ENCODE measurements at places on chromosomes 1 and 21. TPM values are rescaled to one million over a fixed set of nuclear protein-coding genes. Genes with fewer than 3 reads are reported as not detected.

DNA sequence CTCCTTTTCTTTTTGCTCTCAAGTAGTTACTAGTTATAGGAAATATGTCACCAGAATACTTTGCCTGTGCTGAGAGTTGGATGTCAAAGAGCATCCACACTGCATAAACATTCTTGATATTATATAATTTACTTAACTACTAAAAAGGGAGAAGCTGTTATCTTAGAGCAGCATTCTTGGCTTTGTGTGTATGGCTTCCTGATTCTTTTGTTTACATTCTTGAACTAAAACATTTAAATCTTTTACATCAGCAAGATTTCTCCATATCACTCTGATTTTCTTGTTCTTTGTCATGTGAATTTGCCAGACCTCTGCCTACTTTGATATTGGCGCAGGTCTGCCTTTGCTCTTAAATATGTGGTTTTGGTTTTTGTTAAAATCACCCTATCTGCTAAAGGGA, 48.8 kb downstream of the SUCO start:
- no peak for DNase-seq

DNA sequence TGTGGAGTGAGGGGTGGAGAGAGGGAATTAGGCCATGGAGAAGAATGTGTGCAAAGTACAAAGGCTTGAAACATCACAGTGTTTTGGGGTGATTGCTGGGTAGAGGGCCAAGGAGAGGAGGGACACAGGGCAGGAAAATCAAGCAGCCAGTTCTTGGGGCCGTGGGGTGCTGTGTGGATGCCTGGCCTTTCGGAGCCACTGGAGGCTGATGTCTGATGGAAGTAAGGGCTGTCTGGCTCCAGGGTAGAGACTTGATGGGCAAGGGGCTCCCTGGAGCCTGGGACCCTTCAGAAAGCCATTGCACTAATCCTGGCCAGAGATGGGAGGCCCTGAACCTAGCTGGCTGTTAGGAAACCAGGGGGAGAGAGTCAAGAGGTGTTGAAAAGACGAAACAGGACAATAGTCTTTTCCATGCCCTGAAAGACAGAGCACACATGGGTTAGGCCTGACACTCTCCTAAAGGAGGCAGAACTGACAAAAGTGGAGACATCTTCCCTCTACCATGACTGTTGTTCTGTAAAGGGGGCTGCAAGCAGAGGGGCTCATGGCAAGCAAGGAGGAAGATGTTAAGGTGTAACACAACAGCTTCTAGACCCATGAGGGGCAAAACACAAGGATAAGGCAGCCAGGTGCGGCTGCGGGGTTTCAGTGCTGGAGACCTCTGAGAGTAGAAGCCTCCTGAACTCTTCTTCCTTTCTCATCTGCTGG, 21.0 kb downstream of the ATF3 start:
- DNase-seq = no peak

- no peak for DNase-seq
These were observed 48.9 kb upstream of the SLC2A1 start for GRCh38 chr1:43007377-43008114.

GRCh38 chr1:182777386-182777785, 12.2 kb upstream of the NPL start:
- no peak for DNase-seq

Gene SYNC
- 6.5 TPM for total RNA-seq

- no peak for DNase-seq
These were observed 44.8 kb downstream of the KCNJ15 start for GRCh38 chr21:38301321-38302214.

DNA sequence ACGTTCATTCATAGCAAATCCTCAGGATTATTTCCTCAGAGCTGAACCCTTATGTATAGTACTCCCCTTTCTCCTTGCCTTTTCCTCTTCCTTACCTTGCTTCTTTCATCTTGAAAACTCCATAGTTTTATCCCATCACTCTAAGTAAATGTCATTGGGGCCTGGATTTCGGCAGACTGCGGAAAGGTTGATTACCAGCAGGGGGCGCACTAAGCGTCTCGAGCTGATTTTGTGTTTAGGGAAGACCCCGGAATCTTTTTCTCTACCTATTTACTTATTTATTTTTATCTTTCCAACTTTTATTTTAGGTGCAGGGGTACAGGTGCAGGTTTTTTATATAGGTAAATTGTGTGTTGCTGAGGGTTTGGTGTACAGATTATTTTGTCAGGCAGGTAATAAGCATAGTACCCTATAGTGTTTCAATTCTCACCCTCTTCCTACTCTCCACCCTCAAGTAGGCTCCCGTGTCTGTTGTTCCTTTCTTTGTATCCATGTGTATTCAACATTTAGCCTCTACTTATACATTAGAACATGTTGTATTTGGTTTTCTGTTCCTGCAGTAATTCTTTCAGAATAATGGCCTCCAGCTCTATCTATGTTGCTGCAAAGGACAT, 11.4 kb upstream of the MTARC1 start:
- DNase-seq = peak; percentile 33

Gene CCDC17
- 0.06 TPM for total RNA-seq

Gene BTG3
- 51.1 TPM for total RNA-seq

DNA sequence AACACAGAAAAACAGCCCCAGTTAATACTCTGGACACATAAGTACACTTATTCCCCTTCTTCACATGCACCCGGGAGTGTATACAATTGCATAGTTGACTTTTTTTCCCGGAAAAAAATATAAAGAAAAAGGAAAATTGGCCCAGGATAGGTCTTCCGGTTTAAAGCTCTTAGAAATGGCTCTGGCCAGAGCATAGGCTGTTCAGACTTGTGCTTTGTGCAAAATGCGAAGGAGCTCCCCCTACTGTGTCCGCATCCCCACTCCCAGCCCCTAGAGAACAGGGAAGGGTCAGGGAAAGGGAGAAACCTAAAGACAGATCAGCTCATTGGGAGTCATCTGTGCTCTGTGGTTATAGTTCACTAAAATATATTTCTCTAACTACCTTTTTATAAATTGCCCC, 5.5 kb upstream of the MTMR11 start:
- peak; percentile 53 for DNase-seq

- no peak for DNase-seq
These were observed 10.0 kb downstream of the SLC16A4 start for GRCh38 chr1:110380672-110381283.

DNA sequence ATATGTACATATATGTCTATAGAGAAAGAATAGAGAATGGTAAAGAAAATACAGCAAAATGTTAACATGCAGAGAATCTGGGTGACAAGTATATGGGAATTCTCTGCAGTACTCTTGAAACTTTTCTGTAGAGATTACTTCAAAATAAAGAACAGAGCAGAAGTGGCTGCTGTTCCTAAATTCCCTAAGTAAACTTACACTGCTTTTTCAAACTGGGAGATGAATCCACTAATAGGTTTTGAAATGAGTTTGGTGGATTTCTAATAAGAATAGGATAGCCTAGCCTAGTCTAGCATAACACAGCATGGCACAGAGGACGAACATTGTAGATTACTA, 450 bp upstream of the CR2 start:
- DNase-seq = no peak

DNA sequence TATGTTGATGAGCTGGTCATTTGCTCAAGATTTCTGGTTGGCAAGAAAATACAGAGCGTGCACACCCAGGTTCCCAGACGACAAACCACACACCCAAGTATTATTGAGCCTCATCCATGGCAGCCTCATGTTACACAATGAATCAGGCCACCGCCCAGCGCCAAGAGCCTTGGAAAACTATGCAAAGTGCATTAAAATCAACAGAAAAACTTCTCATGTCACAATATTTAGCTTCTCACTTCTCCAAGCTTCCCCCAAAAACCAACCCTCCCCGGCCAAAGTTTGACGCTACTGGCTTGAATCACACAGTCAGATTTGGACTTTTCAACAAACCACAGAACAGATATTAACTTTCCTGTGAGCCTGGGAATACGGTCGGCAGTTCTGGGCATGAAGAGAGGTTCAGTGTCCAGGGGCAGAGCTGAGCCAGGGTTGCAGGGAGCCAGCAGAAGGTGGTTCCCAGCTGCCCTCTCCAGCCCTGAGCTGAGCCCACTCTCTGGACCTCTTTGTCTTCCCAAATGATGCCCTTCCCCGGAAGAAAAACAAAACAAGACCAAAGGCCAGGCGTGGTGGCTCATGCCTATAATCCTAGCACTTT, 71.1 kb downstream of the SETD4 start:
- no peak for DNase-seq

GRCh38 chr1:58412071-58412580, 134.4 kb downstream of the OMA1 start:
- DNase-seq = no peak

Gene ACOT11
- total RNA-seq = 7.1 TPM

- peak; percentile 72 for DNase-seq
These were observed 12.3 kb downstream of the CHIT1 start for GRCh38 chr1:203217139-203217655.

DNA sequence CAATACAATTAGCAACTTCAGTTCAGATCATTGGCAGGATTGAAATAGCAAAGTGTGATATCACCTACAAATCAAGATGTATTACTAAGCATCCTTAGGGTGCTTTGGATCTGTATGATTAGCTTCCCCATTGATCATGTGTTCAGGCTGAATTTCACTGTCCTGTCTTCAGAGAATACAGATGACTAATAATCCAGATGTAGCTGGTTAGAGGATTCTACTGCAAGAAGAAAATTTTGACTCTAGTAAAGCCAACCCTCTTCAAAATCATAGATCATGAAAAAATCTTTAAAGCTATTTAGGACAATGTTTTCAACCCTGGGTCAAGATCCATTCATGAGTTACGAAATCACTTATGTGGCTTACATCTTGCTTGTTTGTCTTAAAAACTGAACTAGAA, 184.4 kb downstream of the PTGER3 start:
- DNase-seq = no peak

Gene DPT
- not detected for total RNA-seq

DNA sequence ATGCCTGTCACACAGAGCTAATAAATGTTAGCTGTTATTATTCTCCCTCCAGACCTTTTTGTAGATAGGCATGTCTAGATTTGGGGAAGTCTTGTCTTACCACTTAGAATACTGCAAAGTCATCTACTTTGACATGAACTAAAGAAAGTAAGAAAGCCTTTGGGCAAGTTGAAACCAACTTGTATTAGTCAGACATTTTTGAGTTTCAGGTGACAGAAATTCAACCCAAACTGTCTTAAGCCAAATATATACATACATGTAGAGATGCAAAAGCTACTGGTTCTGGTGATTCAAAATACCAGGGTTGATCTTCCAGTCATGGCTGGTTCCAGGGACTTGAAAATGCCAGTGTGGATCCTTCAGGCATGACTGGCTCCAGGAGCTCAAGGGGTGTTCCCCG, 276.8 kb upstream of the TMEM51 start:
- no peak for DNase-seq

GRCh38 chr21:34997294-34997693, 51.8 kb downstream of the RUNX1 start:
- no peak for DNase-seq

Gene KCNN3
- under 0.01 TPM for total RNA-seq

- no peak for DNase-seq
These were observed 257.0 kb upstream of the TMEM51 start for GRCh38 chr1:14896381-14897079.

- no peak for DNase-seq
These were observed 35.9 kb downstream of the MAP3K7CL start for GRCh38 chr21:29166323-29166722.

DNA sequence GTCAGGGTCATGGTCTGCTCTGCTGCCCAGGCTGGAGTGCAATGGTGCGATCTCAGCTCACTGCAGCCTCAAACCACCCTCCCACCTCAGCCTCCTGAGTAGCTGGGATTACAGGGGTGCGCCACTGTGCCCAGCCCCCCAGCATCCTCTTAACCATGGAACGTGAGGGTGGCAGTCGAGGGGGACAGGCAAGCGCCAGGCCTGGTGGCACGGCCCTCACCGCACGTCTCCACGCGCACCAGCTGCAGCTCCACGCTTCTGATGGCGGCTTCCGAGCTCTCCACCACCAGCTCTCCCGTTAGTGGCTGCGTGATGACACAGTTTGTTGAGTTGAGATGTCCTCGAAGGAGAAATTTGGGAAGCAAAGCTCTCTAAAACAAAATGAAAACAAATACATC, 39.1 kb downstream of the VPS26C start:
- no peak for DNase-seq

DNA sequence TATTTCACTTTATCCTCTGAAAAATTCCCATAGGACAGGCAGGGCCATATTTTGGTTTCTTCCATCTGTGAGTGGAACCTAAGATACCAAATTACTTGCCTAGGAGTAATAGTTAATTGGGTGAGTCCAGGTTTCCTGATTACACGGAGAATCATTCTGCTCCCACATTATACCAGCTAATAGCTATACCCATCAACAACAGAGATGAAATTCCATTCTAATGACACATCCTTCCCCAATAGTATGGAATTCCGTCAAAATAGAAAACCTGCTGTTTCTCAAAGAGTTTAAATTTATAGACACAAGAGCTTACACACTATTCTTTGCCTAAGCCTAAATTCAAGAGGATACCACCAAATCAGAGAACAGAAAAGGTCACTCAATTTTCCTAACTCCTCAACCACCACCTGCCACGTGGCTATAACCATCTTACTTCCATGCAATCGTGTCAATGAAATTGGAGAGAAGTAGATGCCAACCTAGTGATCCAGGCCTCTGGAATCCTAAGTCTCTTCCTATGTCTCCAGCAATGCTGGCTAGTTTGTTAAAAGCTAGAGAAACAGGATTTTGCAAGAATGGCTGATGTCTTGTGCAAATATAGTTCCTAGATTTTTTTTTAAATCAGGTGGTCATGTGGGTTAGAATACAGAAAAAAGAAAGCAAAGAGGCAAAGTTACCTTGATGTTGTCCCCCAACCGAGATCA, 6.2 kb downstream of the PPT1 start:
- DNase-seq = no peak

GRCh38 chr1:109687641-109688499, at the start of gene GSTM1:
Gene GSTM1, plus strand, starts transcription at chr1:109687817. Its CDS starts 57 bp downstream, at chr1:109687874.
- no peak for DNase-seq

Gene CNR2
- not detected for total RNA-seq

DNA sequence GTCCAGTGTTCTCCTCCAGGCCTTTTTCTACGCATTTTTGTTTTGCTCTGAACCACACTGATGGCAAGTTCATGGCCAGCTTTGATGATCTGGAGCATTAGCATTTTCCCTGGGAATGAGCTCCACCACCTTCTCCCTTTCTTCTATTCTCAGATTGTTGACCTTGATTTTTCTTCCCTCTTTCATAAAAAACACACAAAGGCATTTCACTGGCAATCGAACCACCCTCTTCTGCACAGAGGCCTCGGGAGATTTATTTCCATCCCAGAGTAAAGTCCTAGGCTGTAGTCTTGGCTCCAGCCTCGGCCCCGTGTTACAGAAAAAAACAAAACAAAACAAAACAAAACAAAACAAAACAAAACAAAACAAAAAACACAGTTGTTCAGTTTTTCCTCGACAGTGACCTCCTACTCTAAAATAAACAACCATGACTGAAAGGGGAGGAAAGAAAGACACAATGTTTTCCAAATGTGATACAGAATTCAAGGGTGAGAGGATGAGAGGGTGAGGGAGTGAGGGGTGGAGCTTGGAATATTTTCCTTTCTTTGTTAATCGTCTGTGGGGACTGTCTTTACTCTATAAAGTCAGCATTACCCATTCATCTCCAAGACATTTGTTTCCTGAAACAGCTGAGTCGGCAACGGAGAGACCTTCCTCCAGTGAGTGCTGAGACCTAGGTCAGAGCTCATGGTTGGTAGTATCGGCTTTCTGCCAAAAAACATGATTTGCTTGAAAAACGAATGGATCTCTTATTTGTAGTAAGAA, 29.8 kb upstream of the RNF186 start:
- DNase-seq = no peak

All from G401 (cell line).